NCI-H1694 treated with DMSO at 0.1 percent for 48 hours (cell line): ENCODE measurements at places on chromosomes 1 and 21.

GRCh38 chr1:9822897-9823692 lies 670 bp downstream of the CLSTN1 start:
- no peak for DNase-seq

- DNase-seq: no peak
Measured at GRCh38 chr1:165330483-165330882, 26.0 kb downstream of the LMX1A start.

DNA sequence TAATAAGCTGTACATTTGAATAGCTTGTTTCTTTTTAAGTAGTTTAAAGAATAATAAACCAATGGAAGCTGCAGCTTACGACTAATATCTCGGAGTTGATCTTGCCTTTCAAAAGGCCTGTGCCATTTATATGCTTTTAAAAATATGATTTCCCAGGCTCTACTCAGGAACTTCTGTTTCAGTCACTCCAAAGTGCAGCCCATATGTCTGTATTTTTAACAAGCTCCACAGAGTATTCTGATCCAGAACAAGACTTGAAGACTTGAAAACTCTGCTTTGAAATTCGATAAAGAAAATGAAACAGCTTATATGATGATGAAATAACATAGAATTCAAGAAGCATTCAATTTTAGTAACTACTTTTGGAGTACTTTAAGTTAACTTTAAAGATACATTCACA lies 79.1 kb upstream of the PLPPR4 start:
- no peak for DNase-seq

GRCh38 chr1:47577303-47578025 lies 139.6 kb downstream of the FOXD2 start:
- DNase-seq: no peak

- no peak for DNase-seq
Measured at GRCh38 chr1:84672080-84672854, 18.0 kb downstream of the SSX2IP start.

DNA sequence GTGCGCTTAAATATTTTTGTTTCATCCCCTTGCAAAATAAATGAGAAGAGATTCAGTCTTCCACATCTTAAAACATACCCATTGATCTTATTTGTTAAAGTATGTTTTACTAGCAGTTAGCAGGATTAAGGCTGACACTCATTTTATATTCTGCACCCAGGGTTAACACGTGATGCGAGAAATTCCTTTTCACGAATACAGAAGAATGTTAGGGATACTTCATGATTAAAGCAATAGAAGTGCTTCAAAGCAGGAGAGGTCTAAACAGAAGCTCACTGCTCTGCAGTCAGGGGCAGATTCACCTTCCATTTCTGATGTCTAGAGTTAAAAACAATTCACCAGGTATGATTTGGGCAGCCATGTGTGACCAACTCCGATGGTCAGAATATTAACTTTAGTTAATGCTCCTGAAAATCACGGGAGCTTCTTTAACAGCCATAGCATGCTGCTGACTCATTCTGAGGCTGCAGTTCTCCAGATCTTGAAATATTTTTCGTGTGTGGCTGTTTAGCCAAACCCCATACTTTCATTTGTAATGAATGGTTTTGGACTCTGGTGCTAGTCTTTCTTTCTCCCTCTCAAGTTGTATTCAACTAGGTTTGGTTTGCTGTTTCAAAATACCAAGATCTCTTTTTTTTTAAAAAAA lies 19.7 kb downstream of the BCAR3 start:
- DNase-seq: no peak

DNA sequence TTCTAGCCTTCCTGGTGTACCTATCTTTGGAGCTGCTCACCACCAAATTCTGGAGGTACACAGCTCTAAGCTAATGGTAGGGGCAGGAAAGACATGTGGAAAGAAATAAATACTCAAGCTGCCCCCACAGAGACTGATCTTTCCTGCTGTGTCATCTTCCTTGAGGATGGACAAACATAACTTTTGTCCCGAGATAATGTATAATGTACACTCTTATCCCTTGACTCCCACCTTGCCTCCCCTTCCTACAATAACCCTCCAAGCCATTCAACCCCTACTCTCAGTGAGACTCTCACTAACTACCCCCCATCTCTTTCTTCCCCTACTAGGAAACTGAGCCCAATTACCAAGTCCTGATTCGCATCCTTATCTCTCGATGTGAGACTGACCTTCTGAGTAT lies 12.2 kb downstream of the ANXA9 start:
- DNase-seq: no peak

GRCh38 chr1:90835661-90836344 lies 118.7 kb upstream of the BARHL2 start:
- no peak for DNase-seq

- DNase-seq: peak; percentile 42
Measured at GRCh38 chr21:44817914-44818639, at the start of gene SUMO3. Gene SUMO3, minus strand, starts transcription at chr21:44818062. Its CDS starts 94 bp downstream, at chr21:44817968.

DNA sequence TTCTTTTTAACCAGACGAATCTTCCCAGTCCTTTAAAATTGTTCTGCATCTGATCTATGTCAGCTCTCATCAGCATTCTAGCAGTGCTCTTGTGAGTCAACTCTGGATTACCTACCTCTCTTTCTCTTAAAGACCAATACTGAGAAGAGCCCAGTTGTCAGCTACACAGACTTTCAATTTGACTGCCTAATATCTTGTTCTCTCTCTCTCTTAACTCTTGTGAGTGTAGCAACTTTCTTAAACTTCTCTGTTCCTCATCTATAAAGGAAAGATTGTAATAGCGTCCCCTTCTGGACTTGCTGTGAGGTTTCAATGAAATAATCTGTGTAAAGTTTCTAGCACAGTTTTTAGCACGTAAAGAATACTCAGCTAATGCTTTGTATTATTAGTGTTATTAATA lies 499.3 kb upstream of the ADAMTS5 start:
- no peak for DNase-seq

- DNase-seq: no peak
Measured at GRCh38 chr21:41683815-41684214, 83.0 kb downstream of the RIPK4 start.

GRCh38 chr1:20371883-20372282 lies 81.2 kb downstream of the VWA5B1 start:
- no peak for DNase-seq

DNA sequence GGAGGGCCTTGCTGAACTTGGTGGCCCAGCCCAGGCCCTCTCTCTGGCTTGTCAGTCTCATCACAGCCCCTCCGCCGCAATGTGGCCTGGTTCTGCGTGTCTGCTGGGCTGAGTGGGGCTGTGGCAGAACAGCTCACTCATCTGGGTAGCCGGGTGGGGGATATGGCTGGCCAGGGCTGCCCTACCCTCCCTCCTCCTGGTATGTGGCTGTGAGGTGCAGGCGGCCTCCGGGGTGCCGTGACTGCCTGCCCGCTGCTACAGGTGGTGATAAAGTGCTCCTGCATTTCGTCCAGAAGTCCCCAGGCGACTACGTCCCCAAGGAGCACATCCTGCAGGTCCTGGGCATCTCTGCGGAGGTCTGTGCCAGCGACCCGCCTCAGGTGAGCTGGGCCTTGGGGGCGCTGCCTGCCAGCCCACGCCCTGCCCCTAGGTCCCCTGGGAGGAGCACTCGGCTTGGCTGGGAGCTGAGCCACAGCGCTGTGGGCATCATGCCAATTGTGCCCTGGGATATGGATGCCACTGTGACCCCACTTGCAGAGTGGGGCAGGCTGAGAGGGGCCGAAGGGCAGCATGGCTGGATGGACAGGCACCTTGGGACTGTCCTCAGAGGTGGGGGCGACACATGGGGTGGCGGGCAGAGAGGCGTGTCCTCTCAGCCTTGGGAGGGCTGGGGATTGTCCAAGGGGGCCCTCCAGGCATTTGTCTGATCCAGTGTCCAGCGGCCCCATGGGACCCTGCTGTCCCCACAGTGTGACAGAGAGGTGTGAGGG lies 2.3 kb downstream of the PRXL2B start:
- no peak for DNase-seq

- no peak for DNase-seq
Measured at GRCh38 chr1:115426231-115426771, 88.3 kb upstream of the NGF start.

DNA sequence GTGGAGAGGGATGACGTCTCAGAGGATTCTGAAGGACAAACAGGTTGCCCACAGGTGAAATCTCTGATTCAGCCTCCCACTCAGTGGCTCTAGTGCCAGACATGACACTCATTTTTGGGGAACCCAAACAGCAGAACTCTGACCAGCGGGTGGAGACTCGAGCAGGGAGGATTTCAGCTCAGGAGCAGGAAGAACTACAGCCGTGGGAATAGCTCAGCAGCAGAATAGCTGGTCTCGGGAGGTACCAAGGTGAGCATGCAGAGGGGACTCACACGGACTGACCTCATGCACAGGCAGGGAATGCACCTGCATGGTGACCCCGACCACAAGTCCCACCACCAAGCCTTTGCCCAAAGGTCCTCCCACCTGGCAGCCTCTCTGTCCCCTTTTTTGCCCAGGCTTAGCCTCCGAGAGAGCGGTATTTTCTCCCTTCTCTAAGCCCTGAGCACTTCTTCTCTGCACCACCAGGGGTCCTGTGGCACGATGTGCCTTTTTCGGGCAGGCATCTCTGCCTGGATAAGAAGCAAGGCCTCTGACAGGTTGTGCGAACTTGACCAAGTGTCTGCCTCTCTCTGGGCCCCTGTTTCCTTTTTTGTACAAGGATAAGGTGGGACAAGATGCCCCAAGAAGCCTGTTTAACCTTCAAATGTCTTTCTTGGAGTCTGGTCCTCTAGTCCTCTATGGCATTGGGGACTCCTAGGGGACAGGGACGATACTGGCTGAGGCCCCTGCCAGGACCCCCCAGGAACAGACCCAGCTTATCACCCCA lies 8.8 kb upstream of the FGR start:
- DNase-seq: no peak

DNA sequence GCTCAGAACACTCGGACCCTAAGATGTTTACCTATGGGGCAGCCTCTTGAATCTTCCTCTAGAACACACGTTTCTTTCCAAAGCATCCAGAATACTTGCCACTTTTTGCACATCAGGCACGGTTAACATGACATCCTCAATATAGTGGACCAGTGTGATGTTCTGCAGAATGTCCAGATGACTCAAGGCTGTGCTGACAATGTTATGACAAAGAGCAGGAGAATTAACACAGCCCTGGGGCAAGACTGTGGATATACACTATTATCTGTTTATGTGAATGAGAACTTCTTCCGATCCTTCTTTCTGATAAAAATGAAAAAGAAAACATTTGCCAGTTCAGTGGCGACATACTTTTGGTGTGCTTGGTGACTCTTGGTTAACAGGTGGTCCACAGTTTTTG lies 154.3 kb downstream of the PDE4B start:
- DNase-seq: no peak

DNA sequence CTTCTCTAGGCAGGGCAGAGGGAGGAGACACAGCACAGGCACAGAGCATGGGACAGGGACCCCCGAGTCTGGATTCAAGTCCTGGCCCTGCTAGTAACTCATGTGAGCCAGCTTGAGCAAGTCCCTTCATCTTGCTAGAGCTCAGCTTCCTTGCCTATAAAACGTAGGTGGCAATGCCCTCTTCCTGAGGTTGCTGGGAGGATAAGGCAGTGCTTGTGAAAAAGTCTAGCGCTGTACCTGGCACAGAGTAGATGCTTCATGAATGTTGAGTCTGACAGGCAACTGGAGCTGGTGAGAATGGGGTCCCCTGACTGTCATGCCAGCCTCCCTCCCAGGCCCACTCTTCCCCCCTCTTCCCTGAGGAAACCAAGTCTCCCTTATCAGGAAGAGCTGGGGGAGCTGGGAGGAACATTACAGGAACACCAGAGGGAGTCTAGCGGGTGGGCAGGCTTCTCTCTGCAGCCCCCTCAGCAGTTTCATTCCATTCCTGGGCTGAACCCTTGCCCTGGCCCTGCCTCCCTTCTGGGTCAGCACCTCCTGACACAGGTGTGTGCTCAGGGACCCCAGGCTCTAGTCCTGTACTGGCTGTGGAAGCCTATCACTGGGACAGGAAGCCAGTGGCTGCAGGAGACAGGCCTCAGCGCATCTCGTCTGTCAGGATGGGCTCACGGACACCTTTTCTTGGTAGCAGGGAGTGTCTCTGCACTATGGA lies 9.9 kb downstream of the CHRNB2 start:
- no peak for DNase-seq

DNA sequence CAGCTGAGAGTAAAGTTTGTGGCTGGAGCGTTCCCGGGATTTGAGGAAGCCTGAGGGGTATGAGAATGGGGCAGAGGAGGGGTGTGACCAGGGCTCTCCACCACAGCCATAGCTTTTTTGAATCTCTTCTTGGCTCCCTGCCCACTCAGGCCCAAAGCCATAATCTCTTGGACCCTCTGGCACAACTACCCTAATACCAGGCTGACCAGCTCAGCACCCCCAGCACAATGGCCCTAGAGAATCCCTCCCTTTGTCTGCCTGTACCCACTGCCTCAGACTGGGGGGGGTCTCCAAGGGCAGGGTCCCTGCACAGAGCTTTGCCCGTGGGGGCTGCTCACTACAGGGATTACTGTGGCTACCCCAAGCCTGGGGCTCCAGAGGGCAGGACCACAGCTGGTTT lies 7.5 kb downstream of the DENND4B start:
- no peak for DNase-seq

DNA sequence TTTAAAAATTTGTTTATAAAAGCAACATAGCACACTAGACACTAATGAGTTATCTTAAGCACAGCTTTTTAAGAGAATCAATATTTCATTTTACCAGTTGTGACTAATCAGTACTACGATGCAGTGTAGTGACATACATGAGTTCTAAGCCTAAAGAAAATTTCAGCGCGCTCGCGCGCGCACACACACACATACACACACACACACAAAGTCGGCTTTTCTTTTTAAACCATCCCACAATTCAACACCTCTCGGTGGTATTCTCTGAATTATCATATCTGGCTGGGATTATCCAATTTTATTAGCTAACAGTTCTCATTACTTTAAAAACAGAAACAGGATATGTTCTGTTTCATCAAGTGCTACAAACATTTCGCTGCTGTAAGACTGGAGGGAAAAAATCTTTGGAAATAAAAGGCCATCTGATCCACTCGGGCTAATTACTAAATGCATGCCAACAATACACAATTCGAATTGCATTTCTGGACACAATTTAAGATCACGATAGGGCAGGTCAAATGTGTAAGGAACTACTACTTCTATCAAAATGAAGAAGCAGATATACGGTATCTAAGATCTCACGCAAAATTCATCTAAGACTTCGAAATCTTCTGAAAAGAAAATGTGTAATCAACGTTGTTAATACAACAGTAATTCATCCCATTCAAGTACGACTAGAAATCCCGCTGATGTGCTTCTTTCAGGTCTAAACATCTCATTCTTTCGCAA lies 1.2 kb downstream of the TUT4 start:
- no peak for DNase-seq

DNA sequence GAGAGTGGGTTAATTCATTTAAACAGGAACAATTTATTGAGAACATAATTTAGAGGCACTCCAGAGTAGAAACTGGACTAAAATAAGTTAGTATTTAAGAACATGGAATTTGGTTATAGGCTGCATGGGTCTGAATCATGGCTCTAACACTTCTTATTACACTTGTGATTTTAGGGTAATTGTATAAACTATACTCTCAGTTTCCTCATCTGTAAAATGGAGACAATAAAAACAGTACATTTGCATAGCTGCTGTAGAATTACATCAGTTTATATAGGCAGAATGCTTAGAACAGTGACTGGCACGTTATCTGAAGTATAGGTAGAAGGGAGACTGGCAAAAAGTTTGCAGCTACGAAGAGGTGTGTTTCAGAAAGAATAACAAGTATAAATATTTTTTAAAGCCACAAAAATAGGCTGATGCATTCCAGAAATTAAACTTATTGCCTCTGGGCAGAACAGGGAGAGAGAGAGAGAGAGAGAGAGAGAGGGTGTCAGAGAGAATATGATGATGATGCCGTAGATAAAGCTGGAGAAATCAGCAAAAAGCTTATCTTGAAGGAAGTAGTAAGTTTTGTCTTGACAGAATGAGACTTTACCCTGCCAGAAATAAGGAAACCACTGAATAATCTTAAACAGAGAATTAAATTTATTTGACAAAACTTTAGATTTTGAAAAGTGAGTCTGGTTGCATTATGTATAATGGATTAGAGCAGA lies 8.1 kb upstream of the OR6K3 start:
- DNase-seq: no peak
